ENCODE measurements at places on chromosomes 12 and 14. TPM values are rescaled to one million over a fixed set of nuclear protein-coding genes. Genes with fewer than 3 reads are reported as not detected.

The SERPINA5 gene
- total RNA-seq: not detected

The MMP19 gene
- 0.98 TPM for total RNA-seq

The RNASE4 gene
- 2.2 TPM for total RNA-seq

The TAS2R46 gene
- not detected for total RNA-seq

The DAO gene
- 22.1 TPM for total RNA-seq

The LRP1 gene
- total RNA-seq: 19.3 TPM

The GPR135 gene
- 0.06 TPM for total RNA-seq

The ITGB7 gene
- total RNA-seq: 0.49 TPM

The CLEC6A gene
- total RNA-seq: not detected

Data from G401 (cell line).